Heart right ventricle (tissue), 16 donors: ENCODE measurements at places on chromosomes 12 and 14. TPM values are rescaled to one million over a fixed set of nuclear protein-coding genes. Genes with fewer than 3 reads are reported as not detected.

Gene PLD4
- total RNA-seq: 0.58 TPM

Gene PCED1B
- 0.85 TPM for total RNA-seq

Gene IKZF4
- total RNA-seq: 9.1 TPM

Gene GLIPR1L2
- 1.6 TPM for total RNA-seq

Gene A2M
- total RNA-seq: 606 TPM

Gene RIPK3
- total RNA-seq: 1.8 TPM

Gene ARMH4
- 10.6 TPM for total RNA-seq

Gene BICDL1
- total RNA-seq: 0.23 TPM

Gene SPSB2
- 3.6 TPM for total RNA-seq

DNA sequence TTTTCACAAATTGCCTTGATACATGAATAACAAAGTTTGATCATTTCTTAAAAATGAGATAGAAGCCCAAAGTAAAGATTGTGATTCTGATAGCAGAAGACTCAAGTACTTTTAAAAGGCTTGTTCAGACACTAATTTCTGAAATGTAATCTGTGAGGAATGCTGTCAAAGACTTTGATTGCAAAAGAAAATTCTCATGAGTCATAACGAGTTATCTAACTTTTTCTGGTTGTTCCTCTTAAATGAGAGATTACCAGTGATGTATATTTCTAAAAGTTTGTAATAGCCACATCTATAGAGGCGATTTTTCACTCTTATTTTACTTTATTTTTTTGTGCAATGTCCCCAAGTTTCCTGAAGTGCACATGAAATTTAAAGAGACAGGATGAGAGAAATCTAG, 7.0 kb downstream of the PYGL start:
- DNase-seq: no peak

GRCh38 chr14:59317346-59317745, 128.9 kb downstream of the DAAM1 start:
- DNase-seq: no peak

GRCh38 chr12:105892362-105892910, 246.3 kb downstream of the NUAK1 start:
- DNase-seq: no peak

DNA sequence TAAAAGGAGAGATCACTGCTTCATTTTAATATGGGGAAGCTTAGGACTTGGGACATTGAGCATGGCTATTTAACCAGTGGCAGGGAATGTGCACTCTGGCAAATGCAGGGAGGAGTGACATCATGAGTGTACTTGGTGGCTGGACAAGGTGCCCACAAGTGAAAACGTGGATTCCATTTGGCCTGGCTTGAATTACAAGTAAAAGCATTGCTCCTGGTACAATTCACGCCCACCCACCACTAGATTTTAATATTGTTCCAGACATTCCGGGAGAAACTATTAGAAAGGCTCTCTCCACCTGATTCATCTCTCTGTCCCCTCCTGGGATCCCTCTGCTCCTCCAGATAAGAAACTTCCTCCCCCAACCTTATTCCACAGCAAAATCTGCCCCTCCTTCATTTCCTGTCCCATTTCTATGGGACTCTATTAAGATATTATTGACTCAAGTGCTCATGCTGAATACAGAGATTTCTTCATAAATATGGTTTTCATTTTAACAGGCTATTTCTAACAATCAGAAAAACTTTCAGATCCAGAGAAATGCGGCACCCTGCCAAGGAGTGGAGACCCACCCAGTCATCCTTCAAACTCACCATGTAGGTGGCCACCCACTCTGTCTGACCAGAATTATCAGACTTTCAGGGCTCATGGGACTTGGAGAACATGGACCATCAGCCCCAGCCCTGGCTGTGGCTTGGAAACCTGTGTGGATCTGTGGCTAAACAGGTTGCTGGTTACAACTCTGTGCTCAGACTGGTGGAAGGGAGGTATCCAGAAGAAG, 43.2 kb downstream of the SSPN start:
- no peak for DNase-seq

DNA sequence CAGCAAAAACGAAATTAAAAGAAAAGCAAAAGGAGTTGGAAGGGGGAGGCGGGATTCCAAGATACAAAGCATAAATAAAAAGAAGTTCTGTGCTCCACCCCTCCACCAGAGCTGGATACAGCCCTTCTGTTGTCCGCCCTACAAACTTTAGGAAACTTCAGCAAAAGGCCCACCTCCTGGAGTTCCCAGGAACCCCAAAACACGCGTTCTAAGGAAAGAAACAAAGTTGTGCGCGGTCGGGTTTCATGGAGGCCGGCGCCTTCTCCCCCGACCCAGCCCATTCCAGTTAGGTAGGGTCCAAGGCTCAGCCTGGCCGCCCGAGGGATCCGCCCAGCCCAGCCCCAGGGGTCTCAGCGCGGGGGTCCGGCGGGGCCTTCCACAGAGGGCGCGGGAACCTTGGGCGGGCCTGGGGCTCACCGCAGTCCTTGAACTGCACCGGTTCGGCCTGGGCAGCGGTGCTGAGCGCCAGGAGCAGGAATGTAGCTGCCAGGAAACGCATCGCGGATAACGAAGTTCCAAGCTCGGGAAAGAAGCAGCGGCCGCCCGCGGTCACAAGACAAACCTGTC, at the start of gene NPC2:
TSS of gene NPC2 (minus strand) at position 530 of the 567 bp plus-strand sequence. CDS start at position 499, 31 bp downstream.
- no peak for DNase-seq

- DNase-seq: no peak
These were observed 45.7 kb upstream of the TSPAN11 start for GRCh38 chr12:30880813-30881212.

DNA sequence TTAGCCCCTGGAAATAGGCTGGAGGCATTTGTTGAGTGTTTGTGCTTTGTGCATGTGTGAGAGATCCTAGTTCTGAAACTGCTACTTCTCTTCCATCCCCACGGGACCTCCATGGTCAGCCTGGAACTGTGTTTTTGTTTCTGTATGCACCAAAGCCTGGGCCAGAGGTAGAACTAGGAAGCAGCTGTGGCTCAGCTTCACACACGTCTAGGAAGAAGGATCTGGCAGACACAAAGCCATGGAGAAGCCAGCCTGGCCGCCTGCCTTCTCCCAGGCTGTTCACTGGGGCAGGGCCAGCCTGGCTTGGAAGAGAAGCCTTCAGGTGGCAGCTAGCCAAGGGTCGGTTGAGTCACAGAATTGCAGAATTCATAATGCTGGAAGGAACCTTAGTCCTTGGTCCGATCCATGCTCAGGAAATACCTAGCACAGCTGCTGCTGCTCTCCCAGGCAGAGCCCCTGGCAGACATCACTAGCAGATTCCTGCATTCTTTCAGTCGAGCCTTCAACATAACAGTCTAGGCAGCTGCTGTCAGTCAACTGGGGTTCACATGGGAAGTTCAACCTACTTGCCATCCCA, 27.0 kb downstream of the RIN3 start:
- DNase-seq: peak; percentile 89

DNA sequence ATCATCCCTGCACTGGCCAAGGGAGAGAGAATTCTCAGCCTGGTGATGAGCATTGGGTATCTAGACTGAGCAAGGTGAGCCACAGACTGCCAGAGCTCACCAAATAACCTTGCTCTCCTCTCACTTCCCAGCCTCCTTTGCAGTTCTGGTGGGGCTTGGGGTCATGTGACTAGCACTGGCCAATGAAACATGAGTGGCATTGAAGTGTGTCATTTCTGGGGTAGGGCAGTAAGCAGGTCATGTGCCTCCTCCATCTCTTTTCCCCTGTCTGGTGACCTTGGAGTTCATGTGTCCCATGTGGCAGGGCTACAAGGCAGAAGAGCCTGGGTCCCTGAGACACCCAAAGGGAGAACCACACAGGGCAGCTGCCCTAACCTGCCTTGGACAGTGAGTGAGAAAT, 3.6 kb upstream of the KRT72 start:
- no peak for DNase-seq

GRCh38 chr14:22657861-22658260, 13.7 kb upstream of the OR6J1 start:
- no peak for DNase-seq

GRCh38 chr12:64667793-64668192, 57.5 kb downstream of the RASSF3 start:
- DNase-seq: no peak

GRCh38 chr12:70556179-70556869, 80.9 kb downstream of the PTPRB start:
- DNase-seq: no peak

DNA sequence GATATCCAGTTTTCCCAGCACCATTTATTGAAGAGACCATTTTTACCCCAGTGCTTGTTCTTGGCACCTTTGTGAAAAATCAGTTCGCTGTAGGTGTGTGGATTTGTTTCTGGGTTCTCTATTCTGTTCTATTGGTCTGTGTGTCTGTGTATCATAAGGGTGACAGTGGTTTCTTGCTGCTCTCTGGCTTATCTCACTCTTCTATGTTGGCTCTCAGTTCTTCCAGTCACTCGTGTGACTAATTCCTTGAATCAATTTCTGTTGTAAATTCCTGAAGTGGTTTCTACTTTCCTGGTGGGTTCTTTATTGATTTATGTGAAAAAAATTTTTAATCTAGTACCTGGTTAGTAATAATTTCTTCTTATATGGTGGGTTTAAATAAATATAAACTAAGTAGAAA, 58.3 kb downstream of the OTOGL start:
- DNase-seq: no peak

- DNase-seq: no peak
These were observed 751.6 kb downstream of the NOVA1 start for GRCh38 chr14:25846246-25846645.
